ENCODE measurements at places on chromosomes 13 and 19.

DNA sequence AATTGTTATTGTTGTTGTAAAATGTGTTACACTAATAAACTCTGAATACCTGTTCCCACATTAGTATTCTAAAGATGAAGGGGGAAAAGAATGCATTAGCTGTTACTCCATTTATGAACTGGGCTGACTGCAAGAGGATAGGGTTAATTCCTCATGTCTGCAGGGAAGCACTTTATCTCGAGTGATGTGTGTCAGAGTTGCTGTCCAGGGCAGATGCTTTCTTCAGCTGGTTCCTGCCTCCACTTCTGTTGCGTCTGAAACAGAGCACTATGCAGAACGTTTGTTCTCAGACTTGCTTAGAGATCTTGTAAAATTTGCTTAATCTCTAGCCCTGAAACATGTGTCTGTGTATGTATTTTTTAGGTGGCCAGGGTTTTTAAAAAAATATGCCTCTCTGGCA lies 318.8 kb downstream of the SPRY2 start:
- no peak for DNase-seq

DNA sequence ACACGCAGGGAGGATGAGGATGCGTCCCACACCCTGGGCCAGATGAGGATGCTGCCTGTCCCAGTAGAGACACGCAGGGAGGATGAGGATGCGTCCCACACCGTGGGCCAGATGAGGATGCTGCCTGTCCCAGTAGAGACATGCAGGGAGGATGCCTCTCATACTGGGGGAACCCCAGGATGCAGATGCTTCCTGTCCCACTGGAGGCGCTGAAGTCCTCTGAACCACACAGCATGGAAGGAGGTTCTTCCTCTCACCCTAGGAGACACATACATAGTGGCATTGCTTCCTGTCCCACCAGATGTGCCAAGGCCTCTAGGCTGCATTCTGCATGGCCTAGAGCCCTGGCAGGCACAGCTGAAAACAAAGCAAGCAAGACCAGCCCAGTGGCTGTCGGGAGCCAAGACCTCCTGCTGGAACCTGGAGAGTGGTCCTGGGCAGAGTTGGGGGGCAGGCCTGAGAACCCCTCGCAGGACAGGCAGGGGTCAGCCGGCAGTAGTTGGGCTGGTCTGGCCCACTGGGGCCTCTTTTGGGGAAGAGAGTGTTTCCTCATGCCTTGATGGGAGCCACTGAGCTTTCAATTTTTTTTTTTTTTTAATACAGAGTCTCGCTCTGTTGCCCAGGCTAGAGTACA lies 4.3 kb downstream of the HPN start:
- DNase-seq, result no peak

GRCh38 chr19:18104793-18105131 lies 7.2 kb downstream of the MAST3 start:
- no peak for DNase-seq

- DNase-seq, result no peak
These were observed 152.6 kb upstream of the HTR2A start for GRCh38 chr13:47049276-47049989.

DNA sequence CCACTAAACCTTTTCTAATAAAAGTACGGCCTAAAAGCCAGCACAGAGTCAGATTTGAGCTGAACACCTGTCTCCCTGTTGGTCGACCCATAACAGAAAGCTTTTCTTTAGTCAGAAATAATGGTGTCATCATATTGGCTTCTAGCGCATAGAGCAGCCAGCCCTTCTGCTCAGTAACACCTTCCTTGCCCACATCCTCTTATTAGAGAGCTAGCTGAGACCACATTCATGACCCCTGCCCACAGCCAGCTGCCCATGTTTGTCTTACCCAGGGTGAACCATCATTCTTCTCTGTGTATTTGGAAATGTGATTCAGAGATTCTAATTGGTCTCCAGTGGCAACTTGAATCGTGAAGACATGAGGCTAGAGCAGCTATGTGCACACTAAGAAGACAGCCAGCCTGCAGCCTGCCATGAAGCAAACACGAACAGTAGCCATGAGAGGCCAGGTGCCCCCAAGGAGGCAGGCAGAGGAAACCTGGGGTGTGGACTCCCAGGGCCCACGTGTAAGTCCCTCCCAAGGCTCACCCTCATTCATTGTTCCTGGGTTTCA lies 82.3 kb upstream of the PDCD5 start:
- DNase-seq, result no peak

- DNase-seq, result no peak
These were observed 43.1 kb downstream of the ZMYM2 start for GRCh38 chr13:20001366-20002190.

DNA sequence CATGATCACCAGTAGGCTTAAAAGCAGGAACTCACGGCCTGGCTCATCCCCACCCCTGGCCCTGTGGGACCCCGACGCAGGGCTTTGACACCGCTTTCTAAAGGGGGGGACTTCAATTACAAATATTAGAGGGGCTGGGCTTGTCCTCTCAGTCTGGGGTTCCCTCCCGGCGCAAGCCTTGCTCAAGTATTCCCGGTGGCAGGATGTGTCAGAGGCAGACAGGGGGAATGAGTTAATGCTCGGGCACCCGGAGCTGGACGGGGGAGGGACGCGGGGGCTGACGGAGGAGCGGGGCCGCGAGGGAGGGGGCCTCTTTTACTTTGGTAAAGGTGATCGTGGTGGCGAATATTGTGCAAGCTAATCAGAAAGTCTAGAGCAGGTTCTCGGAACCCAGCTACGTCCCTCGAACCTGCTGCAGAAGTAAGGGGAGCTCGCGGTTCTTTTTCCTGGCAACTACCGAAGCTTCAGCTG lies 1.1 kb downstream of the FGF14 start:
- DNase-seq, result peak; percentile 81

- DNase-seq, result peak; percentile 43
These were observed 14.8 kb downstream of the LYPD3 start for GRCh38 chr19:43450545-43450997.
